ENCODE measurements at places on chromosomes 2 and 18. TPM values are rescaled to one million over a fixed set of nuclear protein-coding genes. Genes with fewer than 3 reads are reported as not detected.

The ASTL gene
- not detected for total RNA-seq

The CYTIP gene
- total RNA-seq, result under 0.01 TPM

The KIAA2012 gene
- under 0.01 TPM for total RNA-seq

The ATP8B1 gene
- total RNA-seq, result 26.3 TPM

The PROM2 gene
- 0.32 TPM for total RNA-seq

The EPAS1 gene
- 132 TPM for total RNA-seq

The ALPI gene
- not detected for total RNA-seq

The RAX gene
- not detected for total RNA-seq

The ANKRD30BL gene
- not detected for total RNA-seq

The SPATS2L gene
- 65.6 TPM for total RNA-seq

The UGT1A6 gene
- not detected for total RNA-seq

The ANKRD23 gene
- total RNA-seq, result 1.3 TPM

The DSC3 gene
- 0.43 TPM for total RNA-seq

The TWIST2 gene
- total RNA-seq, result 58.7 TPM

The TXNDC2 gene
- not detected for total RNA-seq

The TOGARAM2 gene
- total RNA-seq, result 0.43 TPM

The TRAK2 gene
- 46.4 TPM for total RNA-seq

The CYRIA gene
- 0.43 TPM for total RNA-seq

The TDRD15 gene
- not detected for total RNA-seq

The POTEI gene
- total RNA-seq, result under 0.01 TPM

The SPHKAP gene
- under 0.01 TPM for total RNA-seq

The GNLY gene
- not detected for total RNA-seq

The EFR3B gene
- total RNA-seq, result under 0.01 TPM

The TRABD2A gene
- 1.7 TPM for total RNA-seq

The CD207 gene
- total RNA-seq, result not detected

The CRYBA2 gene
- not detected for total RNA-seq

The CXCR1 gene
- not detected for total RNA-seq

The NDC80 gene
- 25.5 TPM for total RNA-seq

The FIGN gene
- 1.6 TPM for total RNA-seq

The CD226 gene
- 0.97 TPM for total RNA-seq

The REG3G gene
- not detected for total RNA-seq

All from fibroblast of villous mesenchyme (primary cell).